ENCODE measurements at places on chromosomes 11 and 22.

DNA sequence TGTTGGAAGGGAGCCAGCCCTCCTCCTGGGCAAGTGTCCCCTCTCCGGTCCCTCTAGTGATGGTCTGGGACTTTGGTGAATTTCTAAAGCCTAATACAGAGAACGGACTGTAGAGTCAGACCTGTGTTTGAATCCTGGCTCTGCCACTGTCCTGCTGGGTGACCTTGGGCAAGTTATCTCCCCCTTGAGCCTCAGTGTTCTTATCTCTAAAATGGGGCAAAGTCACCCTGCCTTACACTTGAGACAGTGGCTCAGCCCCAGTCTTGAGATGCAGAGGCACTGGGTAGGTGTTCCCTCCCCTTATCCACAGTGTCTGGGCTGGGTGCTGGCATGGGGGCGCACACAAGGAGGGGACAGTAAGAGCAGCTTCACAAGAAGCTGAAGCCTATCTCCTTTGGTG lies 20.9 kb downstream of the DGAT2 start:
- DNase-seq = no peak

DNA sequence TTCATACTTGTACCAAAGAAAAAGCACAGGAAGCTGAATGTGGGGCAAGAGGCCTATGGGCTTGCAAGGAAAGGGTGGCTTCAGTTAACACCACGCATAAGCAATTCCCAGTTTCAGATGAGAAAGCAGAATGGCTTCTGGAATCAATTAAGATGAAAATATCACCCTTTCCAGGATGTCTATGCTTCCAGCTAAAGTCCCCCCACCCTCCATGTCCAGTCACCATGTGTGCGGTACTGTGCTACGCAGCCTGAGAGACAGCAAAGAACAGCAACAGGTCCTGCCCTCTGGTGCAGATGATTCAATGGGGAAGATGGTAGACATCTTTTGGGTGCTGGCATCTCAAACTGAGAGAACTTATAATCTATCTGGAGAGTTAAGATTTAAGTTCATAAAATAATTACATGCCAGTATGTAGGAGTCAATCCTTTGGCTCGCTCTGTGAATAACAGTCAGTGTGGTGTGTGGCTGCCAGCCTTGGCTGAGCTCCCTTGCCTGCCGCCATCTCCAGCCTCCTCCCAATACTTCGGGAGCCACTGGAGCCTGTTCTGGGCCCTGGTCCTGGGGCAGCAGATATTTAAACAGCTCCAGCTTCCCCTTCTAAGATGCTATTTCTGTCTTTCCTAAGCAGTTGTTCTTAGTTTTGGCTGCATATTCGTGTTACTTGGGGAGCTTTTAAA lies 44.5 kb downstream of the ME3 start:
- DNase-seq = no peak

GRCh38 chr11:66685276-66686099 lies 7.8 kb upstream of the RBM4B start:
- no peak for DNase-seq

DNA sequence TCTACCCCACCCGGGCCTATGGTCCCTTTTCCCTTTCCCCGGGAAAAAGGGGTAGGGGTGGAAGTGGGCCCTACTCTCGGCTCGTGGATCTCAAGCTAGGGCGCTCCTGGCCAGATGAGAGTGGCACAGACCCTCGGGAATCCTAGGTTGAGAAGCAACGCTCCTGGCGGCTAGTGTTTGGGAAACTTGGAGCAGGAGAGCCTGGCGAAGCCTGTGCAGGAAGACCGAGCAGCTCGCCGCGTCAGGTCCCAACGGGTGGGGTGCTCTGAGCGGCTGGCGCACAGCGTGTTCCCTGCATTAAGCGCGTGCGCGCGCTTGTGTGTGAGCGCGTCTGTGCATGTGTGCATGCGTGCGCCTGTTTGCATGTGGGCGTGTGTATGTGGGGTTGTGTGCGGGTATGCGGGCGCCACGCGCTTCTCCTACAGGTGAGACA lies 7.1 kb upstream of the FLI1 start:
- peak; percentile 64 for DNase-seq

DNA sequence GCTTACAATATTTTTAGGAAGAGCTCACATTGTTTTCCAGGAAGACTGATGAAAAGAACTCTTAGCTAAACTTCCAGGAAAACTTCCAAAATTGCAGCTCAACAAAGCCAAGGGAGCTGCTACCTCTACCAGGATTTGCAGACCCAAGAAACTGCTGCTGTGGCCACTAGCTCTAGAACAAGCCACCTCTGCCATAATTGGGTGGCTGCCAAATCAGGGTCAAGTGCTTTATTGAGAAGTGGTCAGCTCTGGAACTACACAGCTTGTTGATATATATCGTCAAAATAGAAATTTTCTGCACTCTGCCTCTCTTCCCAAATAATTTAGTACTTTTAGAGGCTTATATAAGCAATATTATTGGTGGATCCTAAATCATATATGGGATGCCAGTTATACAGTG lies 371.8 kb upstream of the CHORDC1 start:
- DNase-seq = no peak

DNA sequence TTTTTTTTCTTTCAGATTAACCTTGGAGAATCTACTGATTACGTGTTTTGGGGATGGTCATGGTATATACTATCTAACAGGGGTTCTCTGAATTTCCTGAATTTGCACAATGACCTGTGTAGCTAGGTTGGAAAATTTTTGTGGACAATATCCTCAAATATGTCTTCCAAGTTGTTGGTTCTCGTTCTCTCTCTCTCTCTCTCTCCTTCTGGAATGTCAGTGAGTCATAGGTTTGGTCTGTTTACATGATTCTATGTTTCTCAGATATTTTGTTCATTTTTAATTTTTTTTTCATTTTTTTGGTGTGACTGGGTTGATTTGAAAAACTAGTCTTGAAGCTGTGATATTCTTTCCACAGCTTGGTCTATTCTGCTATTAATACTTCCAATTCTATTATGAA lies 604.0 kb upstream of the ANO3 start:
- DNase-seq = no peak

- DNase-seq = no peak
Measured at GRCh38 chr11:61077936-61078335, 24.4 kb upstream of the CD5 start.

- DNase-seq = no peak
Measured at GRCh38 chr22:40204321-40205116, 26.8 kb downstream of the TNRC6B start.

GRCh38 chr11:73070653-73071052 lies 71.5 kb downstream of the FCHSD2 start:
- no peak for DNase-seq

- DNase-seq = peak; percentile 68
Measured at GRCh38 chr11:65452806-65453490, 30.4 kb downstream of the NEAT1 start.

- DNase-seq = peak; percentile 86
Measured at GRCh38 chr22:42169055-42169469, 38.5 kb upstream of the CYP2D6 start.

- no peak for DNase-seq
Measured at GRCh38 chr11:129252621-129253020, 60.5 kb upstream of the ARHGAP32 start.

GRCh38 chr11:102453302-102453695 lies 734 bp upstream of the TMEM123 start:
- DNase-seq = no peak
